Activated naive CD4-positive, alpha-beta T cell treated with anti-CD3 and anti-CD28 coated beads, Interleukin-2, amount 50 U/mL, for 16 hours (primary cell): ENCODE measurements at places on chromosomes 7 and 10.

GRCh38 chr7:91083855-91084644, 180.2 kb upstream of the FZD1 start:
- no peak for DNase-seq

- DNase-seq, result no peak
These were observed 115.5 kb downstream of the LMBR1 start for GRCh38 chr7:156777364-156778069.

DNA sequence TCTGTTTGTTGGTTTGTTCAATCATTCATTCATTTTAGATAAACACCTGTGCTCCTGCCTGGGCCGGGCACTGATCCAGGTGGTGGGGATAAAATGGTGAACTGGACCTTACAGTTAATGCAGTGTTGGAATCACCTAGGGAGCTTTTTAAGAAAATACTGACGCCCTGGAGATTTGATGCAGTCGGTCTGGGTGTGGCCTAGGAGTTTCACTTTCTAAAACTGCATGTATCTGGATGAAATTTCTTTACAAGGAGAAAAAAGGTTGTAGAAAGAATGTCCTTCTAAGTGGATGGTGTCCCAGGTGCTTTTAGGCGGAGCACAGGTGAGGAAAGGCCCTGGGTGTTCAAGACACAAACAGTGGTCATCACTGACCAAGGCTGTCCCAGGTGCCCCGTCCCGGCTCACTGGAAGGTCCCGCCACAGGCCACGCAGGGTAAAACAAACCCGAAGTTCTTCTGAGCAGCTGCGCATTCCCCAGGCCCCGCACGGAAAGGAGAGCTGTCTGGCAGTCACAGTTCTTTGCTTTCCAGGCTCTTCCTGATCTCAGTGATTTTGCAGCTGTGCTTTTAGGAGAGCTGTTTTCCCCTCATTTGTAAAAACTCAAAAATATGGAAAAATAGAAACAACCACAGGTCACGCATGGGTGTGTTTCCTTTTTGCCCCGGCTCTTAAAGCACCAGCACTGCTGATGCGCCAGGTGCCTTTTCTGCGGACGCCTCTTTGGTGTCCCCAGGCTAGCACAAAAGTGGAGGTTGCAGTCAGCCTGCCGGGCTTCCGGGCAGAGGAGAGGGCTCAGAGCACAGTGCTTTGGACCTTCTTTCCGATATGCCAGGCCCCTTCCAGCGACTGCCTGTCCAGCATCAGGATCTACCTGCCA, 161.9 kb downstream of the GRK5 start:
- no peak for DNase-seq

- DNase-seq, result no peak
These were observed 120.2 kb upstream of the TMEM229A start for GRCh38 chr7:124152859-124153692.

DNA sequence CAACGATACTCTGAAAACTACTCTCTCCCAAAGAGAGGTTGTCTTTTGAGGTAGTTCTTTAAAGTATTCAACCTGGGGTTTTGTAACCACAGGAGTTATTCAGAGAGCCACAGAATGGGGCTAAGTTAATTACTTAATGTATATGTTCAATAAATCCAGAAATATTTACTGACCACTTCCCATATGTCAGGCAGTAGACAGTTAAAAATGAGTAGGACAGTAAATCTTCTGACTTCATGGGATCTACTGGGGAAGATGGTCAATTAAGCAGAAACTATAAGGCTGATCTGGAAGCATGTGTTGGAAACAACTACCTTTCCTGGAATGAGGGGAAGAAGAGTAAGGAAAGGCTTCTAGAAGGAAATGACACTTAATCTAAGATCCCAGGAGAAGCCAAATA, 167.7 kb downstream of the MAGI2 start:
- DNase-seq, result no peak

GRCh38 chr7:21828841-21829240, 116.9 kb downstream of the CDCA7L start:
- DNase-seq, result no peak

GRCh38 chr7:151409667-151410404, at the start of gene WDR86:
Gene WDR86 (minus strand): TSS chr7:151410038. CDS start chr7:151409589, 449 bp downstream.
- DNase-seq, result no peak

GRCh38 chr7:95501261-95501832, 15.6 kb downstream of the ASB4 start:
- DNase-seq, result no peak

DNA sequence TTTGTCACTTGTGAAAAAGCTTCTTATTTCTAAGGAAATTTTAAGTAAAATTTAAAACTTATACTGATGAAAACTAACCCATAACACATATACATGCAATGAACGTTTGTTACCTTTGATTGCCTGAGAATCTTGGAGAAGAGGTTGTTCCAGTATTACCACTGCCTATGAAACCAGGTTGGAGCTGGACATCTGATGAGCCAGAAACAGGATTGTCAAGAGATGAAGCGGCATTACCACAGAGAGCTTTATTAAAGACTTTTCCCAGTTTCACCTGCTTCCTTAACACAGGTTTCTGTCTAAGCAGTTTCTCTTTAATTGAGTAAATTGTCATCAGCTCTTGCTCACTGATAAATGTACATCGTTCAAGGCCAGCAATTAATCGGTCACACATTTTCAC, 9.0 kb upstream of the KIF20B start:
- DNase-seq, result no peak

DNA sequence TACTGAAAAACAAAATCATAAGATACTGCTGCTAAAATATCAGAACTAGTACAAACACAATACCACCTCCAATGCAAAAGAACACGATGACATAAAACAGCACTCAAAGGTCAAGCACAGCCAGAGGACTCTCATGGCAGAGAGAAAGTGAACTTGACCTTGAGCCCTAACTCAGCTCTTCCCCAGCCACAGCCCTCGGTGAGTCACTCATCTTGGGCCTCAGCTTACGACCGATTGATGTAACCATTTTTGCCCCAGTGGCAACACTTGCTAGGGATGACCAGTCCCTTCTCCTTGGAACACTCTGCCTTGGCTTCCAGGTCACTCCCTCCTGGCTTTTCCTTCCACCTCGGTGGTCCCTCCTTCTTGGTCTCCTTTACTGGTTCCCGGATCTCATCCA, 77.8 kb downstream of the JAZF1 start:
- DNase-seq, result no peak

DNA sequence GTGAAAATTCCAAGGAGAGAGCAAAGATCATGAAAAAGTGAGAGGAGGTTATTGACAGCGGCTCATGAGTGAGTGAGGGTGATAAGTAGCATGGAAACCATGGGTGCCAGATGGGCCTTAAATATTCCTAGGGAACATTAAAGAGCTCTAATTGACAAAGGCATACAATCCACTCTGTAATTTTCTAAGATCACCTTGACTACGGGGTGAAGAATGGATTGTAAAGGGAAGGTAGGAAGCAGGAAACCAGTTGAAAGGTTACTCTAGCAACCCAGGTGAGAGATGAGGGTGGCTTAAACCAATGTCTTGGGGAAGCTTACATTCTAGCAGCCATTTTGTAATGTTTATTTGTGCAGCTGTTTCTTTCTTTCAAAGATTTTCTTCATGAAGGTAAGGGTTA, 75.7 kb downstream of the RSU1 start:
- DNase-seq, result no peak

DNA sequence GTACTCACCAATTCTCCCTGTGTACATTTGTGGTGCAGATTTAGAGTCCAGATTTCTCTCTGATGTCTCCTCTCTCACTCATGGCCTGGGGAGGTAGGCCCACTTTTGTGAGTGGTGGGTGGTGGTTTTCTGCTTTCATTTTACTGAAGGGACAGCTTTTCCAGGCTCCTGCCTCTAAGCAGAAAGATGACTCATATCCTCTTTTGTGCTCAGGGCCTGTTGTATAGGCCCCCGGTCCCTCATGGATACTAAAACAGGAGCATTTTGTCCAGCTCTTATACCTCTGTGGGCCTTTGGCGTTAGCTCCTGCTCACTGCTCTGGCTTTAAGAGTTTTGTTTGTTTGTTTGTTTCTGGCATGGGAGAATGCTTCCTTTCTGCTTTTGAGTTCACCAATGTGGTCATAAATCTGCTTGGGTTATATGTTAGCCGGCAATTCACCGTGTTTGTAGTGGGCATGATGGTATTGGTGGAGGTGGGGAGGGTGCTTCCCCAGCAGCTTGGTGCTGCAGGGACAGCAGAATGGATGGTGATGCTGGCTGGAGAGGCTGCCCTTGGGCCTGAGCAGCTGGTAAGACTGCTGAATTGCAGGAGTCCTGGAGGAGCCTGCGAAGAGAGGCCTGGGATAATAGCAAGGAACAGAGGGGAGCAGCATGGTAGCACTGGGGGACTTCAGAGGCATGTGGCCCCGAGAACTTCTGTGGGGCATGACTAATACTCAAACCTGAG, 468.7 kb downstream of the RPS24 start:
- DNase-seq, result no peak

DNA sequence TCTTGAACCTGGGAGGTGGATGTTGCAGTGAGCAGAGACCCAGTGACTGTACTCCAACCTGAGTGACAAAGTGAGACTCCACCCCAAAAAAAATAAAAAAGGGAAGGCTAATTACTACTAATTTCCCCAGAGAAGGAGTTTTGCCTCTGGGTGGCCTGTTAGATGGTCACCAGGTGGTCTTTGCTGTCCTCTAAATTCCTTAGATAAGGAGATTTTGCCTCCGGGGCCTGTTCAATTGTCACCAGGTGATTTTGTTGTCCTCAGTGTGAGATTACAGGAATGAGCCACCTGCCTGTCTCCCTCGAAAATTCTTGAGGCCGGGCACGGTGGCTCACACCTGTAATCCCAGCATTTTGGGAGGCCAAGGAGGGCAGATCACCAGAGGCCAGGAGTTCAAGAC, 24.4 kb upstream of the ZMIZ2 start:
- no peak for DNase-seq
